ENCODE measurements at places on chromosomes 7 and 10.

DNA sequence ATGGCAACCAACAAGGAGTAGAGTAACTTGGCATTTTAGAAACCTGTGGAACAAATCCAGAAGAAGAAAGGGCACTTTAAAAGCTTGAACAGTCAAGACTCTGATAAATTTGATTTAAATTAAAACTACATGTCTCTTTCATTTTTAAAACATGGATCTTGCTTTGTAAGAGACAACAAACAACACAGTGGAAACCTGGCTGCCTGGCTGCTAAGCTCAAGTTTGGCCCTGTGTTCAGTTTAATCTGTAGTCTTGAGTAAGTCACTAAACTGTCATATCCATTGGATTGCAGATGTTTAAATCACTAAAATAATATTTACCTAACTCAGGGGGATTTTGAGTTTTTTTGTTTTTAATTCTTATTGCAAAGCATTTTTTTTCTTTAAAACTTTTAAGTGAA is 374.9 kb upstream of the SEMA3D start:
- DNase-seq, result no peak

DNA sequence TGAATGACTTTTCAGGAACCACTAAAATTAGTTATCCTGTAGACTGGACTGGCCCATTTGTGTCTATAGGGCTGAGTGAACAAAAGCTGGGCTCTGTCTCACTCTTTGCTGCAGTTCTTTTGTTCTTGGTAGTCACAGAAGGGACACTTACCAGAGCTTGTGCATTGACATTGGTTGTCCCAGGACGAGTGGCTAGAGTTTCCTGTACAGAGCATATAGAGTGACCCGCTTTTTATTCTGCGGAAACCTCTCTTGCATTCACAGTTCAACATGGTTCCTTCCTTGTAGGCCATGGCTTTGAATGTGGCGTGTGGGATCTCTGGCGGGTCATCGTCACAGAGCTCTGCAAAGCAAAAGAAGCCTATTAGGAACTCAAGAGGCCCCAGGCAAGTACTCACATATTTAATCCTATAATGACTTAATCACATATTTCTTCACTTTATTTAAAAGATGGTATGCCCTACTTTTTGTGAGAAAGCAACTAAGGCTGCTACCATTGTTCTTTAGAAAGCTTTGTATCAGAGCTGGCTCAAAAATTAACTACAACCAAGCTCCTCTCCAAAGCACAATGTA is 36.4 kb downstream of the IL2RA start:
- no peak for DNase-seq

DNA sequence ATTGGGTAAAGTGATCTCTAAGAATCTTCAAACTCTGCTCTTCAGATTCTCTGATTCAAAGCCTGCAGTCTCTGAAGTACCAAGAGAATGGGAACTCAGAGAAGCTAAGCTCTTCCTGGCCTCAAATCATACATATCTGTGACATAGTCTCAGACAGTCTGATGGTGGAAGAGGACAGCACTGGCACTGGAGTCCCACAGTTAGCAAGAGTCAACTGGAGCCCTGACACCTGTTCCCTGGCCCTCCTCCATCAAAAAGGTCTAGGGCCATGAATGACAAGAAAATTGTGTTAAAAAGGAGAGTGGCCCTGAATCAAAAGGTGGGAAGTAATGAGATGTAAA is 37.7 kb downstream of the PRSS2 start:
- DNase-seq, result no peak

DNA sequence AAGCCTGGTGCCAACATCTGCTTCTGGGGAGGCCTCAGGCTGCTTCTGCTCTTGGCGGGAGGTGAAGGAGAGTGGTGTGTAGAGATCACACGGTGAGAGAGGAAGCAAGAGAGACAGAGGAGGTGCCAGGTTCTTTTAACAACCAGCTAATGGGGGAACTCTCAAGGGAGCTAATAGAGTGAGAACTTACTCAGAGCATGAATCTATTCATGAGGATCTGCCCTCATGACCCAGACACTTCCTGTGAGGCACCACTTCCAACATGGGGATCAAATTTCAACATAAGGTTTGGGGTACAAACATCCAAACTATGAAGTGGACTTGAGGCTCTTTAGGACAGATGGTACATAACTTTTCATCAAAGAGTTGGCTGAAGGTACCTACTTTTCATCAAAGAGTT is 5.1 kb upstream of the ZNF32 start:
- DNase-seq, result no peak

GRCh38 chr7:65980478-65981250 is 1.3 kb downstream of the GUSB start:
- peak; percentile 50 for DNase-seq

DNA sequence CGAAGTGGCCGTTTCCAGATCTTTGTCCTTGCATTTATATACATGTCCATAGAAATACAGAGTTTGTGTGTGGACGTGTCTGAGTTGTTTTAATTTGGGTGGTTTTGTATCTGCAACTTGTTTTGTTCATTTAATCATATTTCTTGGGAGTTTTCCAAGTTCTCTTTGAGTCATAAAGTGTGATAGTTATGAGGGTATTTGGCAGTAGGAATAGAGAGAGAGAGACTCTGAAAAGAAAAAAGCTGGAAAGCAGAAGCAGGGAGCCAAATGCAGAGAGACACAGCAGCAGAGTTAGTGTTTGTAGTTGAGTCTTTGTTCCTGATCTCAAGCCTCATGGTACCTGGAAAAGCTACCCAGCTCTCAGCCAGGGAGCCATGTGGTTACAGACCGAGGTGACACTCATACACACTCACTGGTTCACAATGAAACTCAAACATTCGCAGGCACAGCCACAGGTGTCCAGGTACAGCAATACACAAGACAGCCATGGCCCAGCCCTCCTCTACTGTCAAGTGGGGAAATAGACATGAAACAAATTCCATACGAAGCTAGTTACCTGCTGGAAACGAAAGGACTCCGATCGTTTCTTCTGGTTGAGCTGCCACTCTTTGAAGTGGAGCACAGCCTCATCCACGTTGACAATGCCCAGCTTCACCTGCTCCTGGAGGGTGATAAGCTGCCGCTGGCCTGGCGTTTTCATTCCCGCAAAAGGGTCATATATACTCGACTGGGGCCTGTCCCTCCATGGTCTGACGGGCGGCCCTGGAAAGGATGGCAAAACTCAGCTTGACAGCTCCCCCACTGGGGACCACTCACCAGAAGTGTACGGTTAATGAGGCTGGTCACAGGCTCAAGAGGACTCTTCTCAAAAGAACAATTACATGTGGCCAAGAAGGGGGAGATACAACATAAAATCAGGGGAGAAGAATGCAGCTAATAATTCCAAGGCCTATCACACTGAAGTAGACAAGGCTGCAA is 33.3 kb upstream of the TM9SF3 start:
- DNase-seq, result no peak

- DNase-seq, result no peak
Observed at GRCh38 chr10:92892691-92893054, 44.4 kb downstream of the EXOC6 start.

DNA sequence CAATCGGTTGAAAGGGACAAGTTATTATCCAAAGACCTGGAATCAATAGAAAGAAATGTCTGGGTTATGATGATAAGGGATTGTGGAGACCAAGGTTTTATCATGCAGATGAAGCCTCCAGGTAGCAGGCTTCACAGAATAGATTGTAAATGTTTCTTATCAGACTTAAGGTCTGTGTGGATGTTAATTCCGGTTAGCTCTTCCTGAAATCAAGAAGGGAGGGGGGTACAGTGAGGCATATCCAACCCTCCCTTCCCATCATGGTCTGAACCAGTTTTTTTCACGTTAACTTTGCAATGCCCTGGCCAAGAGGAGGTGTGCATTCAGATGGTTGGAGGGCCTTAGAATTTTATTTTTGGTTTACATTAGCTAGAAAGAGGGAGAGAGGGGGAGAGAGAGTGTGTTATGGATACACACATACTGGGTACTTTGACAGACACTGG is 9.8 kb upstream of the LRRC61 start:
- DNase-seq, result no peak

- DNase-seq, result peak; percentile 70
Observed at GRCh38 chr10:83990126-83990525, 149.2 kb upstream of the GHITM start.

DNA sequence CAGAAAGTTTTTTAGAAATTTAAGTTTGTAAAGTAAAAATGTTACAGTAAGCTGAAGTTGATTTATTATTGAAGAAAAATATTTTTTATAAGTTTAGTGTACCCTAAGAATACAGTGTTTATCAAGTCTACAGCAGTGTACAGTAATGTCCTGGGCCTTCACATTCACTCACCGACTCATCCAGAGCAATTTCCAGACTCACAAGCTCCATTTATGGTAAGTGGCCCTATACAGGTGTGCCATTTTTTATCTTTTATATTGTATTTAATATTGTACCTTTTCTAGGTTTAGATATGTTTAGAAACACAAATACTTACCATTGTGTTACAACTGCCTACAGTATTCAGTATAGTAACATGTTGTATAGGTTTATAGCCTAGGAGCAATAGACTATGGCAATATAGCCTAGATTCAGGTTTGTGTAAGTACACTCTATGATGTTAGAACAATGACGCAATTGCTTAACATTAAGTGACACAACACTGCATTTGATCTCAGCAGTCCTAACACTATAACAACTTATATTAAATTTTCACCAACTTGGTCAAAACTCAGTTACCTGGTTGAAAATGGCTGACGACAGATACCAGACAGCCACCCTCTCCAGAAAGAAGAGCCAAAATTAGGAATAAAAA is 45.7 kb downstream of the HIBADH start:
- no peak for DNase-seq

DNA sequence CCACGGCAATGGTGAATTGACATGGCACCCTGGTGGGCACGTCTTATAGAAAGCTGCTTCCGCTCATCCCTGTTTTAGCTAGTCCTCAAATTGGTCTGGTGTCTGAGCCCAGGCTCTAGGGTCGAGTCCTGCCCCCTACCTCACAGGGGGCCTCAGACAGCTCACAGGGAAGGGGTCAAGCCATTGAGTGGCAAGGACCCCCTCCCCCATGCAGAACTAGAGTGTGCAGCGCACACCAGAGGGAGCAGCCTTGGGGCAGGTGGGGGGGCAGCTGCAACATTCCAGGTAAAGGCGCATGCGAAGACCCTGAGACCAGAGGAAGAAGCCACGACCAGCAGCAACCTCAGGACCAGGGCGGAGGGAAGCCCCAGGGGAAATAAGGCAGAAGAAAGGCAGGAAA is 240.4 kb upstream of the PPP2R2D start:
- DNase-seq, result no peak

GRCh38 chr7:2436341-2437104 is 33.1 kb downstream of the CHST12 start:
- no peak for DNase-seq

GRCh38 chr7:150405584-150406311 is 26.6 kb downstream of the ZNF775 start:
- DNase-seq, result peak; percentile 57

DNA sequence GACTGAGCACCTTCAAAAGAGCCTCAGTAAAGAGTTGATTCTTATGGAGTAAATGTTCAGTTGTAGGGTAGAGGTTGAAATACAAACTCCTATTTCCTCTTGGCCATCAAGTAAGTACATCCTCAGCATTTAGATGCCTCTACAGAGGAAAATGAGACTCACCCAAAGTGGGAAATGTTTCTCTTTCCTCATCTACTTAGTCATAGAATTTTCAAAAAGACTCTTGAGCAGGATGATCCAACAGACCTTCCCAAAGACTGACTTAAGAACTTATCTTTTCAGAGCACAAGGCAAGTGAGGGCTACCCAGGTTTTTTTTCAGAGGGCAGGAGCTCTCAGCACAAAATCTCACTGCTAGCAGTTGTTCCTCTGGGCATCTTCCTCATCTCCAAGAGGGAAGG is 449.1 kb downstream of the KCNMA1 start:
- no peak for DNase-seq

DNA sequence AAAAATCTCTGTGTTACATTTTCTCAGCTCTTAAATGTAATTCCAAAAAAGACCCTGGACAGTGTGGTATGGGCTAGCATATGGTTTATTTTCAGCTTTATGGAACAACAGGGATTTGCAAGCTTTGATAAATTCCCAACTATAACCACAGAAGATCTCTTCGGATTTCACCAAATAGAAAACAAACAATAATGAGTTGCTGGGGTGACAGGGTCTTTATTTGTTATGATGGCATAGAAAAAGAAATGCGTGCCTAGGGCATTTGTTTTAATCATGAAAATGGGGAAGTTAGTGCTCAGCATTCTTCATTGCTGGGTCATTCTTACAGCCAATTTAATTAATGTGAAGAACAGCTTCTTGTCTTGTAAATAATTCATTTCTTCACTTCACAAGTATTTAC is 139.0 kb downstream of the LRRN3 start:
- DNase-seq, result no peak

DNA sequence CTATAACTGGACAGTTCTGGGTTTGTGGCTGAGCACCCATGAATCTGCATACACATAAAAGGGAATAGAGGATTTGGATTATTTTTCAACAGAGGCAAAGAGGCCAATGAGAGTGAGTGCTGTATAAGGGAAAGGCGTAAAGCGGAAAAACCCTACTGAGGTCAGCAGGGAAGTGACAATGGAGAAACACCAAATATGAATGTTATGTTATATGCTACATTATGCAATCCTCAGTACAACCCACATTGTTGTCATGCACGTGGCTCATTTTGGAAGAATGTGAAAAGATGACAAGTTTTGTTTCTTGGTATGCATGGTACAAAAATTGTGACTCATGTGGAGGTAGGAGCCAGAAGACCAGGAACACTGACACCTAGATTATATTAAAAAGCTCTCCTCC is 113.6 kb upstream of the AMPH start:
- no peak for DNase-seq

Measured in Ammon's horn (tissue), 1 donor.